SK-N-SH (cell line): ENCODE measurements at places on chromosomes 3 and 15. TPM values are rescaled to one million over a fixed set of nuclear protein-coding genes. Genes with fewer than 3 reads are reported as not detected.

- DNase-seq = no peak
Measured at GRCh38 chr3:17982211-17982880, 239.9 kb upstream of the TBC1D5 start.

DNA sequence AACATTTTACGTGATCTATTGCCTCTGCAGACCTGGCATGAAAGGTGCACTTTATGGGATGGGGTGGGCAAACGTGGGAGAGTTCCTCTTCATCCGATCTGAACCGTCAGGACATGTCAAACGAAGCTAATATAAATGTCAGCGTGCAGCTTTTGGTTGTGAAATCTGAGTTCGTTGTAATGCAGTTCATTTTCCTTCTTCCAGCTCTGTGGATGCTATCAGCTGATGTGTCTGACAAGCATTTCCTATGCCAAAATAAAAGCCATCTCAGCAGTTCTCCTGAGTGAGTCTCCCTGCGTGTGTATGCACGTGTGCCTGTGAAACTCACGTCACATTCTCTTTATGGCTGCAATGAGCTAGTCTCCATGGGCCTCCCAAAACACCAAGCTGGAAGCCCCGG lies 512.3 kb downstream of the MCTP2 start:
- no peak for DNase-seq

GRCh38 chr3:45887759-45888511 lies 1.6 kb downstream of the CCR9 start:
- DNase-seq = peak; percentile 37

DNA sequence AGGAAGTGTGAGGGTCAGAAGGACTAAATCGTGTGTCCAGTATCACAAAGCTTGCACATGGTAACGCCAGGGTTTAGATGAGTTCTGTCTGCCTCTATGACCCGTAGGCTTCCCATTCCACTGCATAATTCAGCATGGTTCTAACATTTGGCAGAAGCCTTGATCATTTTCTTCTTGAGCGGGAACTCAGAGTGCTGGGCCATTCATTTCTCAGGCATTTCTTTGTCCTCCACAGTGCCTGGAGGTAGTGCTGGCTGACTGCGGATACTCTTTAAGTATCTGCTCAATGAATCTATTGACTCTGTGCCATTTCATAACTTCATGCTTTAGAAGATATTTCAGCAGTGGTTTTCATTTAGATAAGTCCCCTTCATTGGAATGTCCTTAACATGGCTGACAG lies 370.2 kb downstream of the EPHB1 start:
- DNase-seq = no peak

- DNase-seq = no peak
Measured at GRCh38 chr15:33030315-33030714, 164.2 kb downstream of the FMN1 start.

Gene TNIK
- 19.4 and 26.8 TPM in 2 replicates for polyA plus RNA-seq

Gene DLL4
- 0.03 TPM in 2 replicates for polyA plus RNA-seq

Gene DBR1
- polyA plus RNA-seq = 9.2 and 10.1 TPM in 2 replicates
